Activated T-cell treated with anti-CD3 and anti-CD28 coated beads, Interleukin-2, amount 50 U/mL, for 48 hours (primary cell): ENCODE measurements at places on chromosomes 12 and 14.

DNA sequence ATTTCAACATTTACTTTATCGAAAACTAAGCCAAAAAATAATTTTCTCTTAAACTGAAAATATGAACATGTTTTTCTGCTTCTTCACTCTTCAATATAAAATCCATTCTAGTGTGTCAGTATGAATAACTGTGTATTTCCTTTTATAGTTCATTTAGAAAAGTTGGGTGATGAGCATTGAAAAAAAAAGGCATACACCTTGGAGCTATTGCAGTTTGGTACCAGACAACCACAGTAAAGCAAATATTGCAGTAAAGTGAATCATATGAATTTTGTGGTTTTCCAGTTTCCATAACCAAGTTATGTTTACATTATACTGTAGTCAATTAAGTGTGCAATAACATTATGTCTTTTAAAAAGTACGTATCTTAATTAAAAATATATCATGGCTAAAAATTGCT, 195.0 kb upstream of the FOXG1 start:
- DNase-seq: no peak

GRCh38 chr14:54829486-54830224, 73.0 kb downstream of the GCH1 start:
- DNase-seq: no peak

- DNase-seq: no peak
These were observed 4.5 kb upstream of the NYNRIN start for GRCh38 chr14:24394275-24394674.

DNA sequence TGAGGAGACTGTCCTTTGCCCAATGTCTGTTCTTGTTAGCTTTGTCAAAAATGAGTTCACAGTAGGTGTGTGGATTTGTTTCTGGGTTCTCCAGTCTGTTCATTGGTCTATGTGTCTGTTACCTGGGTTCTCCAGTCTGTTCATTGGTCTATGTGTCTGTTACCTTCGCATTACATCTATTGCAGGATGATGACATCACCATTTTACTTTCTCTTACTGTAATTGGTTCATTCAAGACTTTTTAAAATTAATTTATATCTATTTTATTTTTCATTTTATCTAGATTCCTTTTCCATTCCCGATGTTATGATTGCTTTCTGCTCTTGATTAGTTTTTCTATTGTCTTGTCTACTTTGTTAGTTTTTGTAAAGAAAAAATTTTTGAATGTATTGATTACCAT, 615.5 kb downstream of the SOX5 start:
- DNase-seq: no peak

DNA sequence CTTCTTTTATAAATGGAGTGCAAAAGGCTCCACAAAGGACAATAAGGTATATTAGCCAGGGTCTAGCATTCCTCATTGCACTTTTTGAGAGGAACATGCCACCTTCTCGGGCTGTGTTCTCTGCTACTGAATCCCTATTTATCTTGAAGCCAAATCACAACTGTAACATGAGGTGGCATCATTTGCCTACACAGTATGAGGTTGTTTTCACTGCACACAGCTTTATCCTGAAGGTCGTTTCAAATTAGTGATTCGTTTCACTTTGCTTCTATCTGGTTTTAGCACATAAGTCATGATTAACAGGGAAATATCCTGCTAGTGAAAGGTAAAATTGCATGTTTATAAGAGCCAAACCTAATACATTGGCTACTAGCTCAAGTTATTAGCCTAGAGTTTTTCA, 153.8 kb downstream of the SLC35F4 start:
- DNase-seq: no peak

- DNase-seq: no peak
These were observed 56.1 kb downstream of the APAF1 start for GRCh38 chr12:98701166-98701565.

DNA sequence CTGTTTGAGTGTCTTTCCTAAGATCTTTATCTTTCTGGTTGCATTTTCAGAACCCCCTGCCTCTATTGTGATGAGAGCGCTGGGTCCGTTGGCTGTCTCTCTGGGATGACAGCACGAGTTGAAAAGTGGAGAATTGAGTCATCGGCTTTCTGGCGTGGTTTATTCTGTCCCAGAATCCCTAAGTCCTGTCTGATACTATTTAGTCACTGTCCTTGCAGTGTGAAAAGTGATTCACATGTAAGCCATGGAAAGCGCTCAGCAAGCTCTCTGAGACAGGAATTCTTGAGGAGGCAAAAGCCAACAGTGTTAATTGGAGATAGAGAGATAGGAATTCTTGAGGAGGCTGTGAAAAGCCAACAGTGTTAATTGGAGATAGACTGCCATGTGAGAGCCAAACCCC, 121.7 kb downstream of the CHST11 start:
- peak; percentile 37 for DNase-seq

DNA sequence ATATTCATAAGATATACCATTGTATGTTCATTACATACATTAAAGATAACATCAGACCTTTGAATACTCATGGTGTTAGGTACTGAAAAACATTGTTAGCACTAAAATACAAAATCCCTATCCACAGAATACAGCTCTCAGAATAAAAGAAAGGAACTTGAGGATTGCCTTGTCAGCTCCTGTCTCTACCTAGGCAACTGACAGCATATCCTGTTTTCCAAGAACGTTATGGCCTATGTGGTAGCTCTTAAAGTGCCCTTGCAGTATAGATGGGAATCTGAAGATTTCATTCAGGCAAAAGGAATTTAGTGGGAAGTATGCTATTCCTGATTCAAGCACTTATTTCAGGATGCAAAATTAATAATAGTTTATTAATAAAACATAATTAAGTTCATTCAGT, 1.8 kb upstream of the PPP1R12A start:
- no peak for DNase-seq

DNA sequence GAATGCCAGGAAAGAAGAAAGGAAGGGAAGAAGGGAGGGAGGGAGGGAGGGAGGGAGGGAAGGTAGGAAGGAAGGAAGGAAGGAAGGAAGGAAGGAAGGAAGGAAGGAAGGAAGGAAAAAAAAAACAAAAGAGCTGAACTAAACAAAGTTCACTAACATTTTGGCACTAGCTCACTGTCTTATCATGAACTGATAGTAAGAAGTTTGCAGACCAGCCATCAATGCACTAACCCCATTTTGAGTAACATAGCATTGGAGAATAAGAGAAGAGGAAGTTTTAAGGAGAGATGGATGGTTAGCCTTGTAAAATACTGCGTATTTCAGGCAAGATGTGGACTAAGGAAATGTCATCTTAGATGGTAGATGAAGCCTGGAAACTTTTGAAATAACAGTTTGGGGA, 1136.0 kb downstream of the FLRT2 start:
- DNase-seq: no peak

DNA sequence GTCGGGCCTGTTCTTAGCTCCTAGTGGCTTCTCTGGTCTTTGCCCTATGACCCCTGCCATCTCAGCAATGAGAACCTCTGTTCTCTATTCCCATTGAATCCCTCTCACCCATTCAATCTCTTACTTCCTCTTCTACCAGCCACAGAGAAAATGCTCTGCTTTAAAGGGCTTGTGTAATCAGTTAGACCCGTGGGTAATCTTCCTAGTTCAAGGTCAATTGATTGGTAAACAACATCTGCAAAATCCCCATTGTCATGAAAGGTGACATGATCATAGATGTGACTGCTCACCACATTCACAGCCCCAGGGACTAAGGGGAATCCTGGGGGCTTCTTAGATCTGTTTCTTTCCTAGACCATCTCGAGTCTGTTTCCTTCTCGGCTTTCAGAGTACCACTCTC, 7.2 kb upstream of the CCDC197 start:
- DNase-seq: no peak

DNA sequence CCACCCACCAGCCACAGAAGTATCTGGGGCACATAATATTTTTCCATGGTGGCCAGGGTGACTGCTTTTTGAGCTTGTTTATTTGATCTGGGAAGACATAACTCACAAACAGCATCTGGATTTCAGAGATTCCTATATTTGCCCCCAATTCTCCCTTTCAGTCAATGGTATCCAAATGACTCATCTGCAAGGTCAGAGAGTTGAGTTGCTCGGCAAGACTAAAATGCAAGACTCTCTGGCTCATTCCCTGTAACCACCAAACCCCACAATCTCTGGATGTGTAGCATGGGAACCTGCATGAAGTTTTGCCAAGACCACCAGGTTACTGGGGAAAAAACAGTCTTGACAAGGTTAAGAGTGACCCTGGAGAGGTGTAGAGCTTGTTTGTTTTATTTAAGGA, 174.9 kb upstream of the FAR2 start:
- no peak for DNase-seq

GRCh38 chr14:77119851-77120250, 21.7 kb downstream of the ZDHHC22 start:
- DNase-seq: no peak

- DNase-seq: no peak
These were observed 10.2 kb upstream of the LTA4H start for GRCh38 chr12:96045566-96045965.

DNA sequence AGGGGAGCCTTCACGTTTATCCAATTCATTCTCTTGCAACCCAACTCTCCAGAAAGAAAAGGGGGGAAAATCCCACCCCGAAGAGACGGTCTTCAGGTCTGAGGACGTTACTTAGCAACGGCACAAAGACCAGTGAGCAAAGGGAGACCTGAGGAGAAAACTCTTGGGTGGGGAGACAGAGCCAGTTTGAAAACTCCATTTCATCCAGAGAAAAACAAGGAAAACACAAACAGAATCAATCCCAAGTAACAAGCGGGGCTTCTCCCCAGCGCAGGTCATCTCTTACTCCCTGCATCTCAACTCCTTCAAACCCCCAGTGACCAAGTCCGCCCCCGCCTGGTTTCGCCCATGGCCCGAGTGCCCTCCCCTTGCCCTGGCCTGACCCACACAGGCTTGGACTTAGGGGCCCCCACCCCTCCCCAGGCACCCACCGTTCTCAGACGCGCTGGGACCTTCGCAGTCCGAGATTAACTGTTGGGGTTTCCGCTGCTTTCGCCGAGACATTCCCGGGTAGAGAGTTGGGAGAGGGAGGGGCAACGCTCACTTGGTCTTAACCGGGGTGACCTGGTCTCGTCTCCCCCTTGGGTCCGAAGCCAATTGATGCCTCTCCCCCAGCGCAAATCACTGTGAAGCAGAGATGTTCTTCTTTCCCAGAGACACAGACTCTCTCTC, 10.4 kb upstream of the SALL2 start:
- DNase-seq: no peak

DNA sequence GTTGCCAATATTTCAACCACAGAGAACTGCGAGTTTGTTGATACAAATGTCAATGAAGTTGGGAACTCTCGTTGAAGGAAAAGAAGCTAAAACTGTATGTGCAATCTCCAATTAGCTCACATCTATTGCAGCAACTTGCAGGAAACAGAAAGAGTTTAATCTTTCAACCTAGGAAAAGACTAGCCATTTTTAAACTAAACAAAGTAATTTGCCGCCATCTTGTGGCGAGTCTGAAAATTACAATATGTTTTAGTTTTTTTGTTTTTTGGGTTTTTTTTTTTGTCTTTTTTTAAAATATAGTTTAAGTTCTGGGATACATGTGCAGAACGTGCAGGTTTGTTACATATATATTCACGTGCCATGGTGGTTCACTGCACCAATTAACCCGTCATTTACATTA, 131.2 kb upstream of the FOXG1 start:
- no peak for DNase-seq

GRCh38 chr14:76380991-76381390, 5.1 kb downstream of the ESRRB start:
- DNase-seq: no peak

- peak; percentile 48 for DNase-seq
These were observed 1.0 kb upstream of the GLRX5 start for GRCh38 chr14:95533822-95534221.

DNA sequence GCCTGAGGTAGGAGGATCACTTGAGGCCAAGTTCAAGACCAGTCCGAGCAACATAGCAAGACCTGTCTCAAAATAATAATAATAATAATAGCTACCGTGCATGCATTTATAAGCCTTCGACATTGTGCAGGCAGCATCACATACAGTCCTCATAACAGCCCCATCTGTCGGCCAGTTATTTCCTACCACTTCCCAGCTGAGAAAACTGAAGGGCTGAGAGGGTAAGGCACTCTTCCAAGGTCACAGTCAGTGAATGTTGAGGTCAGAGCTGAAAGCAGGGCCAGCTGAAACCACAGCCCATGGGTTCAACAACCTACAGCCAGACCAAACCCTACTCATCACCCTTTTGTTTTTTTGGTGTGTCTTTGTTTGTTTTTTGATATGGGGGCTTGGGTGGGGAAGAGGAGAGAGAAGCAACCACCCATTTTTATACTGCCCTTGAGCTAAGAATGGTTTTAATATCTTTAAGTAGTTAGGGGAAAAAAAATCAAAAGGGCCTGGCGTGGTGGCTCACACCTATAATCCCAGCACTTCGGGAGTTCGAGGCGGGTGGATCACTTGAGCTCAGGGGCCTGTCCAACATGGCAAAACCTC, 16.8 kb upstream of the ITPK1 start:
- peak; percentile 27 for DNase-seq

DNA sequence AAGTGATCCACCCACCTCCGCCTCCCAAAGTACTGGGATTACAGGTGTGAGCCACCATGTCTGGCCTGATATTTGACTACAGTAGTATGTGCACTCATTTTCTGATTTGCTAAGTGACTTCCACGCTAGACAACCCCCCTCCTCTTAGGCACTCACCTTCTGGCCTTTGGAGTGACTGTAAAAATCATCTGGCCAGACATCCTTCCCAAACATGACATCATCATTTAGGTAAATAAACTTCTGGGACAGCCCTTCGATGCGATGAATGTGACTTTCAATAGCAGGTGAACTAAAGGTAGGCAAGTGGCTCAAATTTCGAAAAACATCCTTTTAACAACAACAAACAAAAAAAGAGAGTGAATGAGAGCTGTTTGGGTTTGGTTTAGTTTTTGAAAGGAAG, 30.6 kb upstream of the SYCP3 start:
- DNase-seq: no peak

- no peak for DNase-seq
These were observed 137.0 kb downstream of the PIWIL1 start for GRCh38 chr12:130474599-130475269.

DNA sequence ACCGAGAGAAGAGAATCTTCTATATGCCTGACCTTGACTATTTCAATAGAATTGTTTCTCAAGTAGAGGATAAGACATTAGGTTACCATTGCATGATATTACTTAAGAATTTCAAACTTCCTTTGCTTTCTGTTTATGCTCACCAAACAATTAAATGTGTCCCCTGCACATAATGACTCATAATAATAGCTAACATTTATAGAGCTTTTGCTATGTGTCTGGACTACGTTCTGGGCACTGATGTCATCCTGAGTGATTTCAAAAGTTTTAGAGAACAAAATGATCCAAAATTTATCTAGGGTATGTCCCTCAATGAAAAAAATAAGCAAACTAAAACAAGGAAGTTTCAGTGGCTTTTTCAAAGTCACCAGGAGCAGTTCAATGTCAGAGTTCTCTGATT, 38.8 kb downstream of the SLC15A5 start:
- no peak for DNase-seq

- DNase-seq: peak; percentile 10
These were observed 109.1 kb upstream of the MAX start for GRCh38 chr14:65211341-65211987.

GRCh38 chr12:88035907-88036289, 6.7 kb upstream of the C12orf50 start:
- no peak for DNase-seq

GRCh38 chr12:7271893-7272514, 31.9 kb upstream of the ACSM4 start:
- DNase-seq: no peak
